Kidney (tissue), 22 donors: ENCODE measurements at places on chromosomes 11 and 22.

DNA sequence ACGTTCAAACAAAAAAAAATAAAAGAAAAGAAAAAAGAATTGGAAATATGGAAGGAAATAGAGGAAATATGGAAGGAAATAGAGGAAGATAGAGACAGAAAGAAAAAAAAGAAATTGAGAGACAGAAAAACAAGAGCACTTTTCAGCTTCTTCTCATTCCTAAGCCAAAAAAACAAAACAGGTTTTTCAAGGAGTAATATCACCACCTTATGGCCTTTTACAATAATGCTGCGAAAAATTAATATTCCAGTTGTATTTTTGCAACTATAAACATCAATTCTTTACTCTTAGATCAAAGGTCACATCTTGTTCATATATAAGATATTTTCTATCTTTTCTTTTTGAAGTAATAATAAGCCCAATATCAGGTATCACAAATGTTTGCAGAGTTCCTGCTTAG lies 328.3 kb downstream of the FAT3 start:
- no peak for DNase-seq

GRCh38 chr22:46043339-46043738 lies 66.4 kb upstream of the WNT7B start:
- DNase-seq = no peak

GRCh38 chr22:49297871-49298721 lies 529.6 kb downstream of the BRD1 start:
- DNase-seq = no peak

- DNase-seq = no peak
Measured at GRCh38 chr11:36241497-36241896, 47.7 kb downstream of the COMMD9 start.

- no peak for DNase-seq
Measured at GRCh38 chr11:19903620-19904069, 191.0 kb downstream of the NAV2 start.

- DNase-seq = no peak
Measured at GRCh38 chr11:111604392-111605009, 2.3 kb downstream of the SIK2 start.

- DNase-seq = no peak
Measured at GRCh38 chr11:48095779-48096470, 115.6 kb downstream of the PTPRJ start.

DNA sequence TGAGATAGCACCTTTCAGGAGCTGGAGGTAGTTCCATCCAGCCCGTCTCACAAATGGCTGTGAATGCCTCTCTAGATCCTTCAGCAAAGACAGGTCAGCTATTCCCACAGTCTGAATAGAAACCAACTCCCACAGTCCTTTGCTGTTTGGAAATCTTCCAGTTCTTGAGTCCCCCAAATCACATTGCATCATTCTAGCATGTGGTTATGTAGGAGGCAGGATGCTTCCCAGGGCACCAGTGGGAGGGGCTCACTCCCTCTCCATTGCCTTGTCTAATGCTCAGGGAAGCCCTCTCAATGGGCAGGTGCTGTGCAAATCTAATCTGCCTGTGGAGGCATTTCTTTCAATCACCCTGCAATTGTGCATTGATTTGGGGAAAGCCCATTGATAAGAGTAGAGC lies 14.6 kb downstream of the NAV2 start:
- no peak for DNase-seq

GRCh38 chr11:112922606-112923005 lies 38.6 kb upstream of the NCAM1 start:
- no peak for DNase-seq

- DNase-seq = no peak
Measured at GRCh38 chr11:123313262-123313661, 116.8 kb upstream of the GRAMD1B start.

- DNase-seq = no peak
Measured at GRCh38 chr11:1260023-1260501, 37.2 kb downstream of the MUC5B start.

GRCh38 chr11:12070446-12071267 lies 39.7 kb upstream of the MICAL2 start:
- no peak for DNase-seq

GRCh38 chr11:78921509-78921908 lies 346.8 kb upstream of the NARS2 start:
- no peak for DNase-seq

- DNase-seq = no peak
Measured at GRCh38 chr11:5203366-5203765, 2.9 kb upstream of the OR51V1 start.

DNA sequence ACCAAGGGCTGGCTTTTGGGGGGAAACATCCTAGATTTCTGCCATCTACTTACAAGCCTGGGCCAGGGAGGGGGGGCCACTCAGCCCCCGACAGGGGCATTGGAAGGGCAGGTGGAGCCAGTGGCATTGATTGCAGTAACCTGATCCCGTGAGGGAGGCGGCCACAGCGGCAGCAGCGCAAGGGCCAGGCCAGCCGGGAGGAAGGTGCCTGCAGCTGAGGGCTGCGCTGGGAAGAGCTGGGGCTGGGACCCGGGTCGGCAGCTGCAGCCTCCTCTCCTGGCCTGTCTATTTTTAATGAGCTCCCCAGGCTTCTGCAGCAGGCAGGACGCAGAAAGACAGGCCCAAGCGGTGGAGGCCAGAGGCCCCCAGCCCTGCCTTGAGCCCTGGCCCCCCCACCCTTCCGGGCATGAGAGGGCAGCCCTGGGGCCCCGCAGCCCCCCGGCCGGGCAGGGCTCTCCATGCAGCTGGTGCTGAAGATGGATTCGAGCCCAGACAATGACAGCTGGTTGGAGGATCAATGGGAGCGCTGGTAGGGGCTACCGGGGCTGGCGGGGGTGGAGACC lies 10.6 kb downstream of the FREY1 start:
- DNase-seq = peak; percentile 92

DNA sequence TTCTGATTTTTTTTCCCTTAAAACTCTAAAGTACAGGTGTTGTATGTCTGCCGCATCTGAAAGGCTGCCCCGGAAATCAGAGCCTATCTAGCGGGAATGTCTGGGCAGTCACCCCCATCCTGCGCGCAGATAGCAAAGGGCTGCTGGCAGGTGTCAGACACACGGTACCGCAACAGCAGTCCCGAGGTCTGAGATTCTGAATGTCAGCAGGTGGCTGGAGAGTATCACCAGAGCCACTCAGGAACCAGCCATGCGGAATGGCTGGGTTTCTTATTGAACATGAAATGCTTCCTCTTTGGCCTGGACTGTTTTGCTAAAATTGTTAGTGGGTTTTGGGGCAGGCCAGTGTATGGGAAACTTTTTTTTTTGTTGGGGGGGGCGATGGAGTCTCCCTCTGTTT lies 53.3 kb downstream of the CERK start:
- DNase-seq = peak; percentile 58

DNA sequence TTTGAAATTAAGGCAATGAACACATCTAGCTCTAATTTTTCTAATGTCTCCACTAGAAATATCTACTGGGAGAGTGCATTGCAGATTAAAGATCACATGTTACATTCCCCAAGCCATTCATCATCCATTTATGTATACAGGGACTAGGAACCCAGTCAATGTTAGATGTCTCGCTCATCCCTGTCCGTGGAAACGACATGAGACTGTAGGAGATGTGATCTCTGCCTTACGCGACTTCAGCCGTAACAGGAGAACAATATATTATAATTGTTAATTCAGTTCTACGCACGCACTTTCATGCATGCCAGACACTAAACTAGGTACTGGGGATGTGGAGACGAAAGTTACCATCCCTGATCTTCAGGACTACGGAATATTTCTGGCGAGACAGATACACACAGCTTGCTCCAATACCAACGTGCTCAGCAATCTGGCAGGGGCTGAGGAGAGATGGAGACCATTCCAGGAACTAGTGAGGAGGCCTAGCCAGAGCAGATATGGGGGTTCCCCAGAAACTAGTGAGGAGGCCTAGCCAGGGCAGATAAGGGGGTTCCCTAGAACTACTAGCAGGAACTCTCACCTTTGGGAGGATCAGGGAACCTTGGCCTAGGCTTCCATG lies 706 bp downstream of the DCPS start:
- no peak for DNase-seq

- DNase-seq = peak; percentile 47
Measured at GRCh38 chr11:62324731-62325556, 12.3 kb upstream of the ASRGL1 start.

DNA sequence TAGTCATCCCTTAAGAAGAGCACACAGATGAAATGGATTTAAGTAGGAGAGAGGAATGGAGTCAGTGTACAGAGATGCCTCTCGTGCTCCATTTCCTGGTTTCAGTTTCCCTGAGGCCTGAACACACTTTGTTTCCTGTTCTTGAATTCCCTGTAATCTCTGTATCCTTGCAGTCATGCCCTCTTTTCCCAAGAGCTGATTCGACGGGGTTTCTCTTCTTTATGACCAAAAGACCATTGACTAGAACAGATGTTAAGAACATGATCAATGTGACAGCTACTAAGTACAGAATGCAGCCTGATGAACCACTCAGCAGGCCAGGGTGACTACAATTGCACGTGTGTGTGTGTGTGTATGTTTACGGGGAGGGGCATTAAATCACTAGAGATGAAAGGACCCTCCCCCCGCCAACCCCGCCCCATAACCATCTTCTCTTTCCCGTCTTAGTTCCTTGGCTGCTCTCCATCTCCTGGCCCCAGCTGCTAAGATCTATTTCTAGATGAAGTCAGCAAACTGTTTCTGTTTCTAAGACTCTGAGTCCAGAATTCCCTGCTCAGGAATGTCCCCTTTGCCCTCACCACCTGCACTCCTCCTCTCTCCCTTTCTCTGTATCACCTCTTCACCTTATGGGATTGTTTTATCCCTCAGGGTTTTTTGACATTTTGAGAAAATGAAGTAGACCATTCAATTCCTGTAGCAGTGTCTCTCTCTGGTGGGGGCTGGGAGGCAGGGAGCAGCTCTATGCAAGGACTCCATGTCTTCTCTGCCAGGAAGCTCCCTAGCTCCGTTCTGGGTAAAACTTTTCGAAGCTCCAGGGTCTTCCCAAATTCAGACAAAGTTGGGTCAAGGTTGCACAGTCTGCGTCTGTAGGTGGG lies 26.0 kb downstream of the SLC22A6 start:
- DNase-seq = peak; percentile 90

GRCh38 chr22:44500599-44500998 lies 2.6 kb upstream of the RTL6 start:
- DNase-seq = no peak

DNA sequence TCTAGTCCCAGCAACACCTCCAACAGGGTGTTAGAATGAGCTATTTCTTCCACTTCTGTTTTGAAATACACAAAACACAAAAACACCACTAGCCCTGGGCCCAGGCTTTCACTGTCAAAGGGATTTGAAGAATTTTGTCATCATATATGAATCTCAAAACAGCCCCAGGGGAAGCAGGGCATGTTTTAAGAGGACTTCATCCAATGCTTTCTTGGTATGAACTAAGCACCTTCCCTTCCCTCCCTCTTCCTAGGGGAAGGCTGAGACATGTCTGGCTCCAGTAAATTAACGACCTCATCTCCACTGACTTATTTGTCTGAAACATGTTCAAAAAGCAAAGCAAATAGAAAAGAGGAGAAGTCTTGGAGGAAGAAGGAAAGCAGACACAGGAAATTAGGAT lies 75.7 kb upstream of the INCENP start:
- no peak for DNase-seq

GRCh38 chr11:131889760-131890581 lies 519.6 kb downstream of the NTM start:
- no peak for DNase-seq

GRCh38 chr22:28955817-28956216 lies 72.4 kb downstream of the ZNRF3 start:
- DNase-seq = no peak
